Hematopoietic multipotent progenitor cell treated with erythropoietin and hydrocortisone succinate and interleukin-3 and kit ligand, for 6 days (in vitro differentiated cells): ENCODE measurements at places on chromosomes 4 and X.
A peak's percentile ranks its signal among the peaks of the same experiment; 100 is the strongest.

- DNase-seq = no peak
Measured at GRCh38 chrX:31420711-31421151, 348.9 kb upstream of the FTHL17 start.

DNA sequence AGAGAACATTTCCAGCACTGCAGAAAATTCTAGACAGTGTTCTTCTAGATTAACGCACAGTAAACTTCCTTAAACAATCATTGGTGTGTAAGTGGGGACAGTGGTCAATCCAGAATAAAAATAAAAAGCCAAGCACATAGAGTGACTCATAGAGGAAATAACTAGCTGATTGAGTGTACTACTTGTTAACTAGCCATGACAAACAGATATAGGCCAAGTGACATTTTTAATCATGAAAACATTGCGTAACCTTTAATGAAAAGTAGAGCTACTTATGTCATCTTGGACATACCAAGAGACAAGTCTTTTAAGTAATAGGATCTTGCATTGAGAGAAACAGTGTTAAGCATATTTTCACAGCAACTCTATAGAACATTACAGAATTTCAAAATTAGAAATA lies 233.9 kb upstream of the MAB21L2 start:
- peak; percentile 14 for DNase-seq

- no peak for DNase-seq
Measured at GRCh38 chr4:156193800-156194199, 240.1 kb upstream of the CTSO start.

- DNase-seq = no peak
Measured at GRCh38 chrX:123859409-123859845, 426 bp upstream of the XIAP start.

- peak; percentile 33 for DNase-seq
Measured at GRCh38 chrX:103831803-103832544, at the start of gene RAB9B. Gene RAB9B (minus strand): TSS chrX:103832257. CDS start chrX:103825784, 6,473 bp downstream.

DNA sequence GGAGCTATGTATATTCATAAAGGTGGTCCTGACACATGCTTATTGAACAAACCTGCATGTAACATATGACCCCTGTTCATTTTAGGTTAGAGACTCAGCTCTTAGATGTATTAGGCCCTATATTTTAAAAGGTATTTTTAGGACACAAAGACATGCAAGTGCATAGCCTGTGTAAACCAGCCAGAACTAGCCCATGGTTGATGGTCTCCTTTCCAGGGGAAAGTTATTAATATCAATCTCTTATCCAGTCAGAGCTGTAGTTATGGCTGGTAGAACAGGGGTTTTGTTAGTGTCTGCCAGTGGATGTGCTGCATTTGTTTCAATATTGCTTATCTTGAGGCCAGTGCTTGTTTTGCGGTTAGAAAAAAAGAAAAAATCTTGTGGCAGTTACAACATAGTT lies 488.6 kb downstream of the KCTD8 start:
- DNase-seq = no peak

DNA sequence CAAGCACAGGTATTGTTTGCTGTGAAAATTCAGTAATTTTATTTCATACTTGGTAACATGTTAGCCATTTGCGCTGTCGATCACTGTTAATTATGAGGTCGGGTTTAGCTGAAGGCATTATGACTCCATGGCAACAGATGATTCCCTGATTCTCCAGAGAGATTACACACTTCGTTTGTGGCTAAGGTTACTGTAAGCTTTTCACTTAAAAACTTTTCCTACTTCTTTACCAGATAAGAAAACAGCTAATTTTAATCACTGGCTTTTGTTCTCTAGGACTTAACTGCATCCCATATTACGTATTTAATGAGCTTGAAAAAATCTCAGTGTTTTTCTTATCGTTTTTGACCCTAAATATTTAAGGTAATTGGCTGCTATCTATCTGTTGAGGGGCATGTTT lies 2.1 kb downstream of the GSTCD start:
- DNase-seq = no peak

DNA sequence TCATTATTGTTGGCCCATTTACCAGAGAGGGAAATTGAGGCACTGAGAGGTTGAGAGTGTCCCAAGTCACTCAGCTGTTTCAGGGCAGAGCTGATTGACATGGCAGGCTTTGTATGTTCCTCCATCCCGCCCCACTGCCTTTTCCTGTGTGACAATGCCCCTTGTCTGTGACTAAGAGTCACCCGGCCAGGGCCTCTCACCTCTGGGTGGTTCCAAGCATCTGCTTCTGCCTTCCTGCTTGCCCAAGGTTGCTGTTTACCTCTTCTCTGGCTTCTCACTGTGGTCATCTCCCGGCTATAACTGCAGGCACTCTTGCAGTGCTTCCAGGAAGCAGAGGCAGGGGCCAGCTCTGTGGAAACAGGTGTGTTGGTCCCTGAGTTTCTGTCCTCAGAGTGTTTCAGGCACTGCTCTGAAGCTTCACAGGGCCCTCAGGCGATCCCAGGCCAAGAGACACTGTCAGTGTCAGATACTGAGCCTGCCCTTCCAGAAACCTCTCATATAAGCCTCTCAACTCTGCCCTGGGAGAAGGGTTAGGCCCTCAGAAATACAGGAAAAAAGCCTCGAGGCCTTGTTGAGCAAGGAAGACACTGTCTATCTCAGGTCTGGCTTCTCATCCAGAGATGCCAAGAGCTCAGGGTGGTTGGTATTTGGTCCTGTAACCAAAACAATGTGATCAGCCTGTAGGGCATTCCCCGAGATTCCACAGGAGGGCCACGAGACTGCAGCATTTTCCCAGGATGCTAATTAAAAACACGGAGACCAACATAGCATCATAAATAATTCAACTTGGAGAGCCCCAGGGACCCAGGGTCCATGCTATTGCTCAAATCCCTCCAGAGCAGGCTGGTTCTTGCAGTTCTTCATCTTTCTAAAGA lies 42.0 kb upstream of the PROM1 start:
- DNase-seq = no peak

GRCh38 chr4:76540486-76540885 lies 105.5 kb downstream of the SHROOM3 start:
- no peak for DNase-seq

DNA sequence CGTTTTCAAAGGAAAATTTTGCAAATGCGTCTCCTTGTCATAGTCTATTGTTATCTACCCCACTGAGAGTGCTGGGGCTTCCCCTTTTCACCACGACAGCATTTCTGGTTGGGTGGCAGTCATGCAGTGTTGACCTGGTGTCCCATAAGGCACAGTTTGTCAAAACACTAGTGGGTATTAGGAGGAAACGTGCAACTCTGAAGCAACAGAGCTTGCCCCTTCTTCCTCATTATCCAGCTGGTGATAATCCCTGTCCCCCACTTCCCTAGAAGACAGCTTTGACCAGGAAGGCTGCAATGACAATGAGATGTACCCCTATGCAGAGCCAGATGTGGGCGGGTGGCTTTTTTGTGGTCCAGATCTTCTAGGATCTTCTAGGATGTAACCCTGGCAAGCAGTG lies 1.8 kb downstream of the TBC1D1 start:
- peak; percentile 39 for DNase-seq
